ENCODE measurements at places on chromosomes 6 and 20.

DNA sequence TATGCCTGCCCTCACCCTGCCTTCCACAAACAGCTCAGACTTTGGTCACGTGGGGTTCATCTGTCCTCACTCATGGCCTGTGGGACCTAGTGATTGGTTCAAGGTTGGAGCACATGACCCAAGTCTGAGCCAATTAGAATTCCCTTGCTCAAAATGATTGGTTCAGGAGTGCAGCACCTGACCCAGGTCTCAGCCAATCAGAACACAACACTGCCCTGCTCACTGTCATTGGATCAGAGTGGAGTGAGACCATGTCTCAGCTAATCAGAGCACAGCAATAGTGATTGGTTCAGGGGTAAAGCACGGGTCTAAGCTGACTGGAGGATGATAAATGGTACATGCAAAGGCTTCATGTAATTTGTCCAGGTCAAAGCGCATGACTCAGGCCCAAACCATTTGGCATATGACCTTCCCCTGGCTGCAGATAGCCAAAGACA, 102.2 kb downstream of the PREX1 start:
- peak; percentile 61 for DNase-seq

DNA sequence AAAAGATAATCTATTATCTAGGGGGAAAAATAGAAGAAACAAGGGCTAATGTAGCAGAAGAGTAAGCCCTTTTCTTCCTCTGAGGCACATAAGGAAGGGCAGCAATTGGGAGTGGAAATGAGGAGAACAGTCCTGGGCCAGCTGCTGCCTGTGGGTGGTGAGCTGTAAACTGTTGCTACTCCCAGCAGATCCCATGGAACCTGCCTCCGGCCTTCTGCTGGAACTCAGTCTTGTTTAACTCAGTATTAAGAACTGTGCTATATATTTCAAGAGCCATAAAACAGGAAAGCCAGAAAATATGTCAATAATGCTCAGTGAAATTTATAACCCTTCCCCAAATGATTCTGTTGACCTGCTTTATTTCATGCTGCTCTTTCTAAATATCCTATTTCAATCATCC, 464.2 kb downstream of the COL12A1 start:
- DNase-seq = no peak

GRCh38 chr6:160995271-160995670, 3.7 kb downstream of the MAP3K4 start:
- DNase-seq = no peak

DNA sequence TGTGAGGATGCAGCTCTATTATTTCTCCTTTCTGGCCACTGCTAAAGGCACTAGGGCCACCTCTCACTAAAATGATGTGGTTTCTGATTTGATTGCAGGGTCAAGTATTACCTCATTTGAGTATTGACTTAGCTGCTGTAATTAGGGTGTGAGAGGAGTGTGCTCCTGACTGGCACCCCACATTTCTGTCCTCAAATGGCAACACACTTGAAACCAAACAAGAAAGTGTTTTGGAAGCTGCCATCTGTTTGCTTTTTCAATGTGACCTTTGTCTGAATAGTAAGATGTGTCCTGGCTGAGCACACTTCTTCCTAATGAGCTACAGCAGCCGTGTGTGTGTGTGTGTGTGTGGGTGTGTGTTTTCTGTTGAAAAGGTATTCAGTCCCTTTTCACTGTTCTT, 62.8 kb upstream of the SCP2D1 start:
- DNase-seq = no peak

GRCh38 chr20:50198716-50199115, 8.1 kb downstream of the CEBPB start:
- no peak for DNase-seq

DNA sequence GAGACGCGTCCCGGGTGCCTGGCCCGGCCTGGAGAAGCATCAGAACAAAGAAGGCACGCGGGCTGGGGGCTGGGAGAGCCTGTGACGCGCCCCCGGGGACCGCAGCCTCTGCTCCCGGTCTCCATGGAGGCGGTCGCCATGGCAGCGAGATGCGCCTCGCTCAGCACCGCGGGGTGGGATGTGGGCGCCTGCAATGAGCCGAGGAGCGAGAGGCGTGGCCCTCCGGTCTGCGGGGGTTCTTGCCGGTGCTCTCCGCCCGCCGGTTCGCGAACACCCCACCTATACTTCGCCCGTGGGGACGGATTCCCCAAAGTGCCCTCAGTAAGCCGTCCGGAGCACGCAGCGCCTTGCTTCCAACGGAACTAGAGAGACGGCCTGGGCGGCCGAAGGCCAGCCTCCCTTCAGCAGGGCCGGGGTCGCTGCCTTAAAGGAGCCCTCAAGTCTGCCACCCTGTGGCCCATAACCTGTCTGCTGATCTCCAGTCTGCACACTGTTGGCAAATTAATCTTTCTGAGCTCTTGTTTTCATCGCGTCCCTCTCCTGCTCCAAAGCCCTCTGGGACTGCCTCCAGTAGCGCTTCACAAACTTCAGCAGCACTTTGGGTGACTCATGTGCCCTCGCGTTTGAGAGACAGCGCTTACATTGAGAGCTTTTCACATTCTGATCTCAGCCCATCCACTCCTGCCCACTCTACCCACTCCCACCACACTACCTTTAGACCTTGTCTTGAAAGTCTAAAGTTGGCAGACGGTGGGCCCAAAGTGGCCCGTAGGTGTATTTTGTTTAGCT, 983 bp upstream of the ADISSP start:
- DNase-seq = peak; percentile 83

- DNase-seq = no peak
These were observed 3.5 kb upstream of the MOCS1 start for GRCh38 chr6:39937686-39938333.

DNA sequence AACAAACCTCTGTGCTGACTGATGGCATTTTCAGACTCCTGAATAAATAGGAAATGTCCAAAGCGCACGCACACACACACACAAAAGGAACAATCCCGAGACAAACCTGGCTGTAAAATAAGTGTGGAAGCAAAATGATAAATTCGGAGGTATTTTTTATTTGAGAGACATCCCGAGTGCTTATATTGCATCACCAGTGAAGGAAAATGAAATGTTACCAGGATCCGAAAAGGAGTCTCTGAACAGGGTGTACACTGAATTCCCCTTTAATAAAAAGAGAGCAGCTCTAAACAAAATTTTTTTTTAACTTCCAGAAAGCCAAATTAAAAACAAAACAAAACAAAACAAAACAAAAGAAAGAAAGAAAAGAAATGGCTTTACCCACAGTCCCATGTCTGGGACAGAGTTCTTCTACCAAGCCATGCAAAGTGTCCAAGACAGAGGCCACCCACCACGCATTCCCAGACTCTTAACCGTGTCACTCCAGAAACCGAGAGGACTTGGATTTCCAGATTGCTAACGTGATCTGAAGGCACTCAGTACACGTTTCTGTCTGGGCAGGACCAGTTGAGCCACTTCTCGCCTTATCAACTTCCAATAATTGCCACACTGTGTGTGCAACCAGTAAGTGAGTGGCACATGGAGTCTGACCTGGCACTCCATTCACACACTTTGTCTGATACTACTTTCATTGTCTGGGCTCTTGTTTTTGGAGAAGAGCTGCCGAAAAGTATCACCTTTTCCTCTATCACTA, 817 bp downstream of the ME1 start:
- DNase-seq = peak; percentile 36

DNA sequence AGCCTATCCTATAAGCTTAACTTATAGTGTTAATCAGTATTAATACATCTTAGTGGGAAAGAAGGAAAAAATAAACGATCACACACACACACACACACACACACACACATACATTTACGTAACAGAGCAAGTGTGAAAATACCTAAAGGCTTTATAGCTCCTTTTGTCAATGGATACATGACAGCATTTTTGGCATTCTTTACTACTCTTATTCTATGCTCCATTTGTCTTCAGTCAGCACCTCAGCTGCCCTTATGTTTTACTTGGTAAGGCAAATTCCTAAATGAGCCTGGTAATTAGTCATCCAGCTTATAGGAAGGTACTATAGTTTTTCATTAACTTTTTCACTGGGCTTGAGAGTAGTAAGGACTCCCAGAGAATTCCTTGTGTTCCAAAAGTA, 25.1 kb upstream of the SLC17A3 start:
- no peak for DNase-seq

DNA sequence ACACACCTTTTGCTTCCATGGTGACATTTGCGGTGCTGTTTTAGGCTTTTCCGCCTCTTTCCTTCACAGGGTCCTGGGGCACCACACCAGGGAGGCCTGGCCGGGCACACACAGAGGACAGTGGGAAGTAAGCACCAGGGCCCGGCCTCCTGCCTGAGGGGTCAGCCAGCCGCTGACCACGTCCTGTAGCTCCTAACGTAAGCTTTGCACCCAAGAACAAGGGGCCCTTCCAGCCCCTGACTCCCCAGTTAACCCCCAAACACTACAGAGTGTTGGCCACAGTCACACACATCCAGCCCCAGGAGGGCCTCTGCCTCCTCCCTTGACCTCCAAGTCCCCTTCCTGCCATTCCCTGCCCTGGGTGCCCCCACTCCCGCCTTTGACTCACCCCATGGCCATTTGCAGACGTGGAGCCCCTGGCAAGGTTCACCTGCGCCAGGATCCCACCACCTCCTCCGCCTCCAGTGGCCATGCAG, 54.7 kb downstream of the YTHDF1 start:
- no peak for DNase-seq

DNA sequence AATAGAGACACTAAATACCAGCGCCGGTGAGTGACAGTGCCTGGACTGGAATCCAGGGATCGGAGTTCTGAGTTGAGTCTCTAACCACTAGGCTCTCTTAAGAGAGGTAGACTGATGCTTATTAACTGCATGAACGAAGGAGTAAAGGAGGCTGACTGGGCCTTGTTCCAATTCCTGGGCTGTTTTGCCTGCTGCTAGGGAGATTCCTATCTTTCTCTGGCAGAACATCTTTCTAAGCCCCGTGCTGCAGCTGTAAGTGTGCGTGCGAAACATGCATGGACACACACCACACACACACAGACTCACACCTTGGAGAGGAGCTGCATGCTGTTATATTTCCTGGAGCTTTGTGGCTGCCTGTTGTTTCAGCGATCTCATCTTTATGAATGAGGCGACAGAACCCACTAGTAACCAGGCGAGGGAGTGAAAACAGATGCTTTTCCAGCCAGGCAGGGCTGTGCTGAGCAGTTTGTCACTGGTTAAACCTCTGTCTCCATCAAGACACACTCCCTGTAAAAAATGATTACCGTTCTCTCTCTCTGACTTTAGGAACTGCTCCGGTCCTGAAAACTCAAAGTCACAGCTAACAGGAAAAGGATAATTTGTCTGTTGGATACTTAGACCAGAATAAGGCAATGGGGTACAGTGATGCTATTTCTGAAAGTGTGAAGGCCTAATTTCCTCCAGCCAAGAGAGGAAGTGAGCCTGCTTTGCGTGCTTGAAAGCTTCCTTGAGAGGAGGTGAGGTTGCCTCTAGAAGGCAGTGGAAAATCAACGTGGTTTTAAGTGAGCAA, 157.4 kb upstream of the ZNF217 start:
- DNase-seq = peak; percentile 77

DNA sequence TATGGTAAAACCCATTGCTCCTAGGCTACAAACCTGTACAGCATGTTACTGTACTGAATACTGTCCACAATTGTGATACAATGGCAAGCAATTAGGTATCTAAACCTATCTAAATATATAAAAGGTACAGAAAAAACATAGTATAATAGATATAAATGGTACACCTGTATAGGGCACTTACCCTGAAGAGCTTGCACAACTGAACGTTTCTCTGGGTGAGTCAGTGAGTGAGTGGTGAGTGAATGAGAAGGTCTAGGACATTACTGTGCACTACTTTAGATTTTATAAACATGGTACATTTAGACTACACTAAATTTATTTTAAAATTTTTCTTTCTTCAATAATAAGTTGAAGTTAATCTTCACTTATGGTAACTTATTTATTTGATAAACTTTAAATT, 119.9 kb upstream of the CEP85L start:
- no peak for DNase-seq

- peak; percentile 29 for DNase-seq
These were observed 15.9 kb upstream of the ZNF133 start for GRCh38 chr20:18272451-18272850.

GRCh38 chr6:21914121-21914973, 320.8 kb downstream of the SOX4 start:
- peak; percentile 77 for DNase-seq

- no peak for DNase-seq
These were observed 89.3 kb downstream of the HTR1B start for GRCh38 chr6:77373955-77374354.

DNA sequence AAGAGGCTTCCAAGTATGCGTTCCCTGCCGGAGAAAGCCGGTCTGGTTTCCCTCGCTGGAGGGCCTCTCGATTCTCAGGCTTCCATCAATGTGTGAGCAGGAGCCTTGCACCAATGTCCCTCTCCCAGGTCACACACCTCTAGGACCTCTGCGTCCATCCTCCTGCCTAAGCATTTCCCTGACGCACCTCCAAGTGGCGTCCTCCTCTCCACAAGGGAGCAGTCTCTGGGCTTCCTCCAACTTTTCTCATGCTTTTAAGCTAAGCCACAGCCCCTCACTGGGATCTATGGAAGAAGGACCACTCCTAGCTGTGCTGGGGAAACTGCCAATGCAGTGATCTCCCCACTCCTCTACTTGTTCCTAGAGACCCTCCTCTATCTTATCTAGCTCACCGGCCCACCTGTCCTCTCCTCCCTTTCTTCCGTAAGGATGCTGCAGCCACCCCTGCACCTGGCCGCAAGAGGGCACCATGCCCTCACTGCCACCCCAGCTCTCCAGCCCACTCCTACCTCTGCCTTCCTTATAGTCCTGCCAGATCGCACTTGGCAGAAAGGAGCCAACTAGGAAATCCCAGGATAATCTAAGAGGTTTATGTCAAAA, 258.7 kb downstream of the LRFN2 start:
- no peak for DNase-seq

- DNase-seq = peak; percentile 89
These were observed 4.5 kb upstream of the TNXB start for GRCh38 chr6:32113386-32114352.
